ENCODE measurements at places on chromosomes 2 and 18.

- no peak for DNase-seq
Measured at GRCh38 chr2:28300485-28301341, 91.9 kb upstream of the FOSL2 start.

- no peak for DNase-seq
Measured at GRCh38 chr2:76613330-76613729, 902.6 kb upstream of the GCFC2 start.

- peak; percentile 82 for DNase-seq
Measured at GRCh38 chr2:98465456-98466226, 21.0 kb downstream of the INPP4A start.

DNA sequence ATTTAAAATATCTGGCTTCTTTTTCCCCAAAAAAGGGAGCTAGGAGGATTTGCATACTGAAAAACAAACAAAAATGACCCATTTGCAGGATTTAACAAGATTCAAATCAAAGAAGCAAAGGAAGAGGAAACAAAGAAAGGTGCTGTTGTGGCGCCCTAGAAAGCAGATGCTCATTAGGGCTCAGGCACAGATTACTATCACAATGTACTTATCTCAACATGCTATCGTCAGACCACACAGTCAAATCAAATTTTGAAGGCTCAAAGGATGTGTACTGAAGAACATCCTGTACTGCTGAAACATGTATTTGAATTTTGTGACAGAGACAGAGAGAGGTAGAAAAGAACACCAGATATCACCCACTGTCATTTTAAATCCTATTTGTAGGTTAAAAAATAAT lies 10.9 kb downstream of the RBMS1 start:
- no peak for DNase-seq

DNA sequence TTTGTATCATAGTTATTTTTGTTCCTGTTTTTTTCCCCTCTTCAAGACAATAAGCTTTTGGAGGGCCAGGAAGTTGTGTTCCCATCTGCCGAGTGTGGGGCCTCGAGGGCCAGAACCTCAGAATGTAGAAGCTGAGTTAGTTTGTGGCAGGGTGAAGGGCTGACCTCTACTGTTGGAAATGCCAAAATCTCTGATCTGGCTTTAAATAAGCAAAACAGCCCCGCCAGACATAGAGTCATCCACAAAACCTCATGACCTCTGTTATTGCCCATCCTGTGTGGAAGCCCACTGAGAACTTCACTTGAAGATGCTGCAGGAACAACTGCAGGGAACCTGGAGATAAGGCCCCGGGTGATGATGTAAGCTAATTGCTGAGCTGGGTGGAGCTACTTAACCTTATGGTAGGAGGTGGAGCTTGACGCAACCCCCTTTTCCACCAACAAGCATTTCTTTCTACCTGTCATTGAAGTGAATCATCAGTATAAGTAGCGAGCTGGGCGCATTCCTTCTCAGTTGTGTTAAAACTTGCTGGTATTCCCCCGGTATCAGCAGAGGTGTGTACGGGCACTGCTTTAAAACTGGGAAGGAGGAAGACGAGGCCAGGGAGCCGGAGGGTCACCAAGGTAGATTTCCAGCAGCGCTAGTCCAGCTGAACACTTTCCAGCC lies 177.2 kb downstream of the NEDD4L start:
- no peak for DNase-seq

DNA sequence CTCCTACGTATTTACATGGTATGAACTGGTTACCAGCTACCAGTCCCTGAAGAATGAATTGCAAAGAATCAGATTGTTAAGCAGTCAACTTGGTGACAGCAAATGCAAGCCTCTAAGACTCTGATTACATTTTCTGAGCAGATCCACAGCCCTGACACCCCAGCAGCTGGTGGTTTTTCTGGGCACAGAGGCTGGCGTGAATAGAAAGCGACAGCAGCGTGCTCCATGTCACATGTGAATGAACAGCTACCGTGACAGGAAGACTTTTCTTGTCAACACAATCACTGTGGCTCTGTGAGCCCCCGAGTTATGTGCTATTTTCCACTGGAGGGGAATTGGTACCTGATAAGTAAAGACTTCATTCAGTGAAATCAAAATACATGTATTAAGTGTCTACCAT lies 93.2 kb upstream of the CBLN2 start:
- no peak for DNase-seq

GRCh38 chr2:159712929-159713420 lies 669 bp downstream of the MARCHF7 start:
- DNase-seq: peak; percentile 37

- DNase-seq: no peak
Measured at GRCh38 chr2:147165697-147166382, 679.0 kb upstream of the ACVR2A start.

GRCh38 chr18:4453567-4453873 lies 1.6 kb downstream of the DLGAP1 start:
- DNase-seq: no peak

- no peak for DNase-seq
Measured at GRCh38 chr2:168220965-168221819, 26.2 kb downstream of the STK39 start.

- no peak for DNase-seq
Measured at GRCh38 chr2:64819774-64820688, 166.3 kb upstream of the SERTAD2 start.

DNA sequence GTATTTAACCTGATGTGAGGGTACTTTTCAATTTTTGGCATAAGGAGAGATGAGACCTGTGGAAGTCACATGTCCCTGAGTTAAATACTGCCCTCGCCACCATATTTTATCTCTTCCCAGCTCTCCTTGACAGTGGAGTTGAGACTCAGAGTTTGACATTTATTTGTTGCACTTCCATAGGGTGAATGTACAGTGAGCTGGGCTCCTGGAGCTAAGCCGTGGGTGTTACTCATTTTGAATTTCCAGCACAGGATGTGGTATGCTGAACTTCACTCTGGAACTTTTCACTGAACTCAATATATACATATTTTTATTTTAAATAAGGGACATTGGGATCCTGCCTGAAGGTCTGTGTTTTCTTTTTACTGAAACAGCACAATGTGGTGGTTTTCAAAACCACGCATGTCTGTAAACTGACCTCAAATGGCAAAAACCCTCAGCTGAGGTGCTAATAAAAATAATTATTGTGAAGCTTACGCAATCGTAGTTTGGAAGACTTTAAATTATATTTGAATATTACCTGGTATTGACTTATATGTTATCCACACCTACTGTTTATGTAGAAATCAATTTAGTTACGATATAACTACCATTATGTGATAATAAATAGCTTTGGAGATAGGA lies 12.1 kb downstream of the RNF144A start:
- DNase-seq: no peak

GRCh38 chr2:68193787-68194372 lies 36.2 kb downstream of the PNO1 start:
- DNase-seq: no peak

GRCh38 chr2:136205615-136206014 lies 87.7 kb upstream of the CXCR4 start:
- DNase-seq: no peak

GRCh38 chr2:20218331-20219320 lies 6.3 kb downstream of the SDC1 start:
- DNase-seq: no peak

GRCh38 chr18:13452871-13453680 lies 234.5 kb downstream of the LDLRAD4 start:
- DNase-seq: no peak

DNA sequence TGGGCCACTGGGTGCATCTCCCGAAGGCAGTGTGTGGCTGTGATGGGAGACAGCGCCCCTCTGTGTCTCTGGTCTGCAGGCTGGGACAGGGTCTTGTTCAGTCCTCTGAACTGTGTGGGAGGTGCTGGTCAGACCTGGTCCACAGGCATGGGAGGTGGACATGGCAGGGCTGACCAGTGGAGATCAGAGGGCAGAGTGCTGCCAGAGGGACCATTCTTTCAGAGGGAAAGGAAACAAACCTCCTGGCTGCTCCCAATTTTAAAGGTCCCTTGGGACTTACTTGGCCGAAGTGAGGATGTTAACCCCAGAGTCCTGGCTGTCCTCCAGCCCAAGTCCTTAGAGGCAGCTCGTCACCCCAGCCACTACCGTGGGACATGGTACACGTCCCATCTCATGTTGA lies 4.0 kb downstream of the CAPN13 start:
- no peak for DNase-seq

DNA sequence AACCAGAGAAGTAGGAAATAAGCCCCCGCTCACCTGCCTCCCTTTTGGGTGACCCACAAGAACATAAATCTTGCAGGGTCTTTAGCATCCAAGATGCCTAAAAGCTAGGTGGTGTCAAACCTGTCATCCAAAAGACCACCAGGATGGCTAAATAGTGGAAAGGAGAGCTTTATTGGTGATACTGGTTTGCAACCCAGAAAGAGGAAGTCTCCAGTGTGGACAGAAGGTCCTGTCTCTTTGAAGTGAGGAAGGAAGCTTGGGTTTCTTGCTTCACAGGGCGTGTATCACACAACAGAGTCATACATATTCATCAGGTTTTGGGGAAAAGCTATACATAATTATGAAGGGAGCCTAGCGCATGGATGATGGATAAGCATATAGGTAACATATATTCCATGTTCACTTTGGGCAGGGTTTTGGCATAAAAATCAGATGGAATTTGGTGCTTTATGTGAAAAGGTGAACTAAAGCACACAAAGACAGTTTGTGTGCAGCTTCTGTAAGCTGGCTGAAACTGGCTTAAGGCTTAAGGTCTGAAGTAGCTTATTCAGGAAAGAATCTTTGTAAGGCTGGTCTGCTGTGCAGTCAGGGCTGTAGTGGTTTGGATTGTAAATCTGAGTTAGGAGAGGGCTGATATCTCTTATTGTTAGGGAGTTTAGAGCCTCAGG lies 102.2 kb upstream of the MSH2 start:
- DNase-seq: no peak

DNA sequence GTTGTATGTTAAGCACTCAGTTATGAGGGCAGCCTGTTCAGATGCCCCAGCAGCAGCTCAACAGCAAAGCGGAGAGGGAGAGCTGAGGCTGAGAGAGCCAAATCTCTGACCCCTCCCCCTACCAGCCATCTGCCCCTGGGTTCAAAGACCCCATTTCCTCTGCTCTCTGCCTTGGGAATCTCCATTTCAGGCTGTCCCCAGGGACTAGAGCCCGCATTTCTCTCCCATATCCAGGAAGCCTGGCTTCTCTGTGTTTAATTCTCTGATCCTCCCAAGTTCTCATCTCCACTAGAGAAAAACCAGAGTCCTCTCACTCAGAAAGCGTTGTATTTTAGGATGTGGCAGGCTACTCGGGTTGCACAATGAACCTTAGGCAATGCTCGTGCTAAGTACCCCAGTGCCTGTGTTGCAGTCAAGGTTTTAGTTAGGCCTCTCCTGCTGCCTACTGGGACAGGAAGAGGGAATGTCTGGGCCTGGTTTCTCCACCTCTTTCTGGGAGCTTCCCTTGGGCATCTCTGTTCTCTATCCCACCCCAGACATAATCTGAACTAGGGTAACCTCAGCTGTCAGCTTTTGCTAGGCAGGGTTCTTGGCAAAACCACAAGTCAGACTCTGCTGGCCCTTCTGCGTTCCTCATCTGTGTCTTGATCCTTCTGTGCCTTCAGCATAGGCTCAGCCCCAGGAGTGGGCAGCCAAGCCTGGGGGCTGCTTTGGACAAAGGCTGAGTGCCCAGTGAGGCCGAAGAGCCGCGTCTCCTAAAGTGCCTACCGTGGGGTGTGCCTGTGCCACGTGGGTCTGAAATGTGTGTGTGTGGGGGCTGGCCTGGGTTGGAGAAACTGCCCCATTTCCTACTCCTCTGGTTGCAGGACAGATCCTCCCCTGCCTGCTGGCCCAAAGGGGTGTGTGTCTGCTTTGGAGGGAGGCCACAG lies 96.8 kb downstream of the STPG4 start:
- no peak for DNase-seq

GRCh38 chr2:170216981-170217380 lies 39.0 kb downstream of the MYO3B start:
- no peak for DNase-seq

DNA sequence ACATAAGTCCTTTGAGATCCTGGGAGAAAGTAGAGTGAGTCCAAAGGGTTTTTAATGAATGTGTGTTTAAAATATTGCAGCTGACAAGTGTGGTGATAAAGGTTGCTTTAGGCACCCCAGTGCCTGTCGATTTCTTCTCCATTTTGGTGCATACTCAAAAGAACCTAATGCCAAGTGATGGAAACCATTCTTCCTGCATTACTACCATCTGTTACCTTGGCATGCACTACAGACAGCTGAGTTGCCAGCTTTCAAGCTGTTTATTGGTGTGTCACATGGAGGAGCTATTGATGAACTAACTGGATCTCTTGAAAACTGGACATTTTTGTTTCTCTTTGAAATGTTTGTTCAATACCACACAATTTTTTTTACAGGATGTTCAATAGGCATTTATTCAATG lies 350.0 kb downstream of the AKAIN1 start:
- DNase-seq: no peak

- no peak for DNase-seq
Measured at GRCh38 chr2:2647141-2647541, 316.1 kb upstream of the MYT1L start.

- no peak for DNase-seq
Measured at GRCh38 chr2:241729868-241730267, 4.6 kb upstream of the D2HGDH start.

- DNase-seq: peak; percentile 6
Measured at GRCh38 chr2:135960656-135961551, 24.5 kb downstream of the DARS1 start.

DNA sequence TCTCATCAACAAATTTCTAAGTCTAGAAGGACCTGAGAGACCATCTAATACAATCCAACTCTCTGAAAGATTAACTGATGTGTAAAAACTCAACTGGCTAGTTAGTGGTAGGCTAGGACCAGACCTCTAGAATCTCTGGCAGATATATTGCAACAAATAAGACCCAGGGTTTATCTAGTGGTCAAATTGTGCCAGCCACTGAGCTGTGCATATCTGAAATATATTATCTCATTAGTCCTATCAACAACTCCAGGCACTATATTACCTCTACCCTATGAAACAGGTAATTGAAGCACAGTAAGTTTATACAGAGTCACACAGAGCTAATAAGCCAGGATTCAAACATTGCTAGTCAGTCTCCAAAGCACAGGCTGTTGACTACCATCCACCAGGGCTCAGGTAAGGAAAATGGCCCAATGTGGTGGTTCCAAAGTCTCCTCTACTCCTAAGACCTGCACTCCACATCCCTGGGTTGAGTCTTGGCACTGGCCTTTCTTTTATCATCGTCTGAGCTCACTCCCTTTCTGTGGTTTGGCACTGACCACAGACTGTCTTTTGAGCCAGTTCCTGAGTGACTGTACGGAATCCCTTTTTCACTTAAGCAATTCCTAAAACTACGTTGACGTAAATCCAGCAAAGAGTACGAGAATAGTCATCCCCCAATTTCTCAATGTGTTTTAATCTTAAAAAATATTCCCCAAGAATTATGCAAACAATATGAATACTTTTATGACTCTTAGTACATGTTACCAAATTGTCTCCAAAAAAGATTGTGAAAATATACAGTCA lies 11.9 kb upstream of the PID1 start:
- no peak for DNase-seq

Measured in NCI-H1092 treated with DMSO at 0.1 percent for 48 hours (cell line).